ENCODE measurements at places on chromosomes 1 and 21.

DNA sequence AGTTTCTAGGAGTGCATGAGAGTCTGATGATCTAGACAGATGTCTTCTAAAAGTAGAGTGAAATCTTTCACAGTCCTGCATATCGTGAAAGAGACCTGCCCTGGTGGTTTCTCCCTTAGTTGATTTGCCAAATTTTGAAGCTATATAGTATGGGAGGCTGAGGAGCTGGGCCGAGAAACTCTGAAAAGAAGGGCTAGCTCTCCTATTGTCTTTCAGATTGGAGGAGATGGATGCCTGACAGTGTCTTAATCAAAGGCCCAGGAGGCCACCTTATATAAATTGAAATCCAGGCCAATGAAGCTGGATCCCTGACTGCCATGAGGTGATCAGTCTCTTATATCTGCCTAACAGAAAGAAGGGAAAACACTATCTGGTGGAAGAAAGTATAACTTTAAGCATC is 18.4 kb upstream of the CD84 start:
- no peak for DNase-seq

DNA sequence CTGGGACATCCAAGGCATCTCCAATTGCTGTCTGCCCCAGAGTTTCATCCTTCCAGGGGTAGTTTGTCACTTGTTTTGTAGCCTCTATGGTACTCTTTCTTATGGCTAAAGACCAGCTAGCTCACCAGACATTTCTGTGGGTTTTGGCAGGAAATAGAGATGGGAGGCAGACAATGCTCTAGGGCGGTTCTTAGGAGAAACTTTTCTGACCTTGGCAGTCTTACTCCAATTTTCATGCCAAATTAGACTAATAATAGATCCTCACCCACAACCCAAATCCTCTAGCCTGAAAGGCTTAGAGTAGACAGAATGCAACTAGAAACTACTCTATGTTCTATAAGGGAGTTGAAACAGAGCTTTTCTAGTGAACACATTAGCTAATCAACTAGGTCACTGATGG is 69.8 kb downstream of the LRIG2 start:
- DNase-seq: no peak

GRCh38 chr21:37800057-37800455 is 116.2 kb downstream of the KCNJ6 start:
- no peak for DNase-seq

- no peak for DNase-seq
These were observed 535.4 kb downstream of the KIF26B start for GRCh38 chr1:245690156-245690690.

- DNase-seq: no peak
These were observed 18.3 kb downstream of the RCSD1 start for GRCh38 chr1:167648252-167648849.

DNA sequence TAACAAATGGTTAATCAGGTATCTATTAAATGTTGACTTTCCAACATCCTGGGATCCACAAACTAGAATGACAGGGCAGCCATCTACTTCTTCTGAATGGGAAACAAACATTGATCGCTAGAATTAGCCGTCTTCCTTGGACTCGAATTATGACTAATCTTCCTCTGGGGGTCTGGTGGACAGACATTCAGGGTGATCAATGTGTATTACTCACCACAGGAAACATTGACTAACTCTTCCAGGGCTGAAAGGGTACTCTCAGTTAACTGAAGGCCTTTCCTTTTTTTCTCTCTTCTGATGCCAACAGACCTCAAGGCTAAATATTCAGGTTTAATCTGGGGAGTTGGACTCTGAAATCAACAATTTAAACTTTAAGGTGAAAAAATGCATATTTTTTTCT is 9.5 kb downstream of the NOL9 start:
- DNase-seq: no peak

GRCh38 chr21:37593015-37593414 is 226.4 kb downstream of the DYRK1A start:
- DNase-seq: no peak

DNA sequence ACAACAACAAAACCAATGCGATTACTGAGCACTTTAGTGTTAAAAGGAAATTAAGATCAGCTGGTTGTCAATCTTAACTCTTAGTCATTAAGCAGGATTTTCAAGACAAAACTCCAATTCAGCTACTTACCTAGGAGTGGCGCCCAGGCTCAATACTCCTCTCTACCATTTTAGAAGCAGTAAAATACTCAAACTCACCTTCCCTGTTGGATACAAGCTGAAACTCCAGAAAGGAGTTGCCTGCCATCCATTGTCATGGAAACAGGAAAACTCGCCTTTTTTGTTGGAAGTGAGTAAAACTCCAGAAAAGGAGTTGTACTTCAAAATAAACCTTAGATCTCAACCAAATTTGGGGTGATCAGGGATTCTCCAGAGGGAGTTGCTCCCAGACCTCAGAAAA is 127.0 kb upstream of the F3 start:
- no peak for DNase-seq

GRCh38 chr1:165988275-165988674 is 160.9 kb downstream of the UCK2 start:
- DNase-seq: no peak

DNA sequence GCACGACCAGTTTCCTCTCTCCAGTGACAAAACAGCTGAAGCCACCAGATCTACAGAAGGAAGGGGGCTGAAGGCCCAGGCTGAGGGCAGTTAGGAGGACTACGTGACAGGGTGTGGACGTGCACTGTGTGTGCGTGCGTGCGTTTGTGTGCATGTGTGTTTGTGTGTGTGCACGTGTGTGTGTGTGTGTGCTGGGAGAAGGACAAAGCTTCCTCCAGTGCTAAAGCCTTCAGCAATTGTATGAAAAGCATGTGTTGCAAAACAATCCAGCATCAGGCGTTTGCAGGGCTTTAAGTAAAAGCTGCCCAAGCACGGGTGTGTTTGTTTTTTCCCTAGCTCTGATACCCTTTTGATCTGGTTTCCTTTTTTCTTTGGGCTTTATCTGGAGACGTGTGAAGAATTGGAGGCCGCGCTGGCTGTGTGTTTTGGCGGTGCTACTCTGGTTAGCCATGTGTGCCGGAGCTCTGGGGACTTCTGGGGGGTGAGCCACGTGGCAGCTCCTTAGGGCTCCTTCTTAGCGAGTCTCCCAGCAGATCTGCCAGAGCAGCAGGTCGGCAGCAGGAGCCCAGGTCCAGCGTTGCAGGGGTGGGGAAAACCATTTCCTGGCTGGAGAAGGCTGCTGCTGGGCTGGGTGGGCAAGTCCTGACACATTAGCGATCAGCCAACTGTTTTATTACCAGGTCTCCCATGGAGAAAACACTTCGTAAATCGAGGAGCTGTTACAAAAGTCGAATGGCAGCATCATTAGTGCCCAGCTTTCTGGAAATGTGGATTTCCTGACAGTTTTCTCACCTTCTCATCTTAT is 73.4 kb downstream of the UCK2 start:
- no peak for DNase-seq

DNA sequence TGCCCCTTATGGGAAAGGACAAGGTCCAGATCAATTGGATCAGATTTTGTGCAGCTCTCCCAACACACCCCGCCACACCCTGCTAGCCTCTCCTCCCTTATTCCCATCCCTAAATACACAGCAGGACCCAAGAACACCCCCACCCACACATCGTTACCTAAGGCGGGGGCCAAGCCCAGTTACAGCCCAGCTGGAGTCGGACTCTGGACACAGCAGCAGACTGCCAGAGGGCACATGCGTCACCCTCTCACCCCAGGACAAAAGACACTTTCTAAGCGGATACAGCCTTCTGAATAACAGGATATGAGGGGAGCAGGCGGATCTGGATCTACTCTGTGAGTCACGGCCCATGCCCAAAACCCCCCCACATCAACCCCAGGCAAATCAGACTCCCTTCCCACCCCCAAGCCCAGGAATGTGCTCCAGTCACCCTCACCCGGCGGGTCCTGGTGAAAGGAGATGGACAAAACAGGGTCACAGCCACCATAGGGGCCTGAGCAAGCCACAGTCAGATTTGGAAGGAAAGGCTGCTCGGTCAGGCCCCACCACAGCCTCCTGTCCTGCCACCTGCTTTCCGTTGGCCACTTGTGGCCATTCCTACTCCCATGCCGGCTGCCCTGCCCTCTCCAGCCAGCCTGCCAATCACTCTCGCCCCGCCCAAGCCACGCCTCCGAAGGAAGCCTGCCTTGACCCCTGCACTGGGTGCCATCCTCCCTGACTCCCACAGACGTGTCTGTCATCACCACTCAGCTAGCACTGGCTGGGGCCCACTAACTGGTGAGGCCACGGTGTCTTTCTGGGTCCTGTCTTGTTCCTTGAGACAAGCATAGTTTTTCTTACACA is 4.0 kb downstream of the S100A16 start:
- no peak for DNase-seq

GRCh38 chr1:7229186-7229585 is 443.9 kb downstream of the CAMTA1 start:
- DNase-seq: no peak

GRCh38 chr1:185668013-185668412 is 66.2 kb upstream of the HMCN1 start:
- no peak for DNase-seq

DNA sequence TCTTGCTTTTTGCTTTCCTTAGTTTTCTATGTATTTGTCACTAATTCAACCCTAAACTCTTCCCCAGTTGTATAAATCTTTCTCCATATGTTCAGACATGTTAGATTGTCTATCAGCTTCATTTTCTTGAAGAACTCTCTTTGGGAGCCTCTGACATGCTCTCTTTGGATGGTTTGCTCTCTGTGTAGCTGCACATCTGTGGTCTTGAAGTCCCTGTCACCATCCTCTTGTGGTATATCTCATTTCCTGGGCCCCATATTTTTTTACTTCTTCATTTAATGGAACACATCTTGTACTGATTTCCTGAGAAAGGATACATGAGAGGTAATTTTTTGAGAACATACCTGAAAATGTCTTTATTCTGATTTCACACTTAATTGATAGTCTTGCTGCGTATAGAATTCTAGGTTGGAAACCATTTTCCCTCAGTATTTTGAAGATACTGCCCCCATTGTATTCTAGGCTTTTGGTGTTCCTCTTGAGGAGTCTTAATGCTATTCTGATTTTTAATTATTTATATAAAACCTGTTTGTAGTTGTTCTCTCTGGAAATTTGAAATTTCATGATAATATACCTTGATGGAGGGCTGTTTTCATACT is 72.6 kb downstream of the ST3GAL3 start:
- no peak for DNase-seq

DNA sequence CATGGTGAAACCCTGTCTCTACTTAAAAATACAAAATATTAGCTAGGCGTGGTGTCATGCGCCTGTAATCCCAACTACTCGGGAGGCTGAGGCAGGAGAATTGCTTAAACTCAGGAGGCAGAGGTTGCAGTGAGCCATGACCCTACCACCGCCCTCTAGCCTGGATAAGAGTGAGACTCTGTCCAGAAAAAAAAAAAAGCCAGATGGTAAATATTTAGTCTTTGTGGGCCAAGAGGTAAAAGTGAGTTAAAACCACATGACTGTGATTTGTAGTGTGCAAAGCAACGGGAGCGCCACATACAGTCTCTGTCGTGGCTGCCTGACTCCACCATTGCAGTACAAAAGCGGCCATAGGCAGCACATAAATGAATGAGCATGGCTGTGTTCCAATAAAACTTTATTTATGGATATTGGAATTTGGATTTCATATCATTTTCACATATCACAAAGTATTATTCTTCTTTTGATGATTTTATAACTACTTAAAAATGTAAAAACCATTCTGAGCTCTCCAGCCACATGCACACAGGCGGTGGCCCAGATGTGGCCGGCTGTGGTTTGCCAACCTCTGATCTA is 51.8 kb upstream of the CASZ1 start:
- no peak for DNase-seq

- no peak for DNase-seq
These were observed 10.9 kb downstream of the CFAP107 start for GRCh38 chr1:12756768-12757413.

DNA sequence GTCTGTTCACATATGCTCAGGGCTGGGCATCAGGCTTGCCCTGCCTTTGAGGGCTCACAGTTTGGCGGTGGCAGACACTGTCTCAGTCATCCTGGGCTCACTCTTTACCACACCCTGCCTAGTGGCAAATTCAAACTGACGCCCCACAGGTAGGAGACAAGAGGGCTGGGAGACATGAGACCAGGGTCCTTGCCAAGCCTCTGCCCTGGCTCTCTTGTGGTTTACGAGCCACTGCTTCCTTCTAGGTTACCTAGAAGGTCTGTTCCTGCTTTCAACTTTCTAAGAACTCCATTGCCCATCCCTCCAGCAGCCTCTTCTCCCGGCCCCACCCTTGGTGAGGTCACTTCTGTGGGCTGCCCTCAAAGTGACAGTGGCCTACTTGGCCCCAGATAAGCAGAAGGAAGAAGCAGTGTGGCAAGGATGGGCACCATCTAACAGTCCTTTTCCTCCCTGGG is 10.5 kb downstream of the KIF21B start:
- no peak for DNase-seq

- no peak for DNase-seq
These were observed 7.1 kb upstream of the MATN1 start for GRCh38 chr1:30730346-30731108.

- DNase-seq: no peak
These were observed 482.1 kb downstream of the RWDD3 start for GRCh38 chr1:95716097-95716496.

DNA sequence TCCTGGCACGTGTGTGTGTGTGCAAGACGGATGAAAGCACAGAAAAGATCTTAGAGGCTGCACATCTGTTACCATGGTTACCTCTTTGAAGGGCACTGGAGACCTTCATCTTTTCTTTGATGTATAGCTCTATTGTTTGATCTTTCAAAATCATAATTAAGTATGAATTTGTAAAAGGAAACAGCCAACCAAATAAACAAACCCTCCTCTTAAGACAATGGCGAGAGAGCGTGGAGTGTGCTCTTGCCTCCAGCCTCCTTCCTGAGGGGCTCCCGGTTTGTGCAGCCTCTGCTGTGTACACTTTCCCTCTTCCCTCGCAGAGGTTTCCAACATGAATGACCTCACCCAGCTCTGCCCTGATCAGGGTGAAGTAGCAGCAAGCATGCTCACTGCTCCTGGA is 27.9 kb downstream of the CACNA1S start:
- DNase-seq: no peak

DNA sequence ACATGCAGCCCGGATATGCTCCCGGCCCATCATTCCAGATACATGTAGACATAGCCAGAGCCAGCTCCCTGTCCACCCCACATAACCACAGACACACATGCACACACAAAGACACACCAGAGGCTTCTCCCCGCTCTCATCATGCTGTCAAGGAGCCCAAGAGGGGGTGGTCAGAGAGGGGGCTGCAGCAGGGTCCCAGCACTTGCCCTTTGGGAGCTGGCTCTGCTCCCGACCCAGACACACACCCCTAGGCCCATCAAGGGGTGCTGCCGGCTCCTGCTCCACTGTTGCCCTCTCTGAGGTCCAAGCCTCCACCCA is 2.6 kb downstream of the PTAFR start:
- no peak for DNase-seq
